Ascending aorta (tissue), 2 donors: ENCODE measurements at places on chromosomes 2 and 18. TPM values are rescaled to one million over a fixed set of nuclear protein-coding genes. Genes with fewer than 3 reads are reported as not detected.

VIT gene
- 8.1 TPM for total RNA-seq

RAX gene
- not detected for total RNA-seq

LHCGR gene
- not detected for total RNA-seq

ARMC9 gene
- 3.3 TPM for total RNA-seq

IL1F10 gene
- not detected for total RNA-seq

RFTN2 gene
- total RNA-seq, result 4.8 TPM

CPLX4 gene
- total RNA-seq, result not detected

BMP10 gene
- not detected for total RNA-seq

STPG4 gene
- total RNA-seq, result not detected

CD226 gene
- total RNA-seq, result 3.3 TPM

LRATD1 gene
- 5.7 TPM for total RNA-seq

ERBB4 gene
- total RNA-seq, result 1.7 TPM

SLC38A11 gene
- not detected for total RNA-seq

GRCh38 chr2:136248242-136248641 lies 130.3 kb upstream of the CXCR4 start:
- no peak overlapping the region for H3K27ac ChIP-seq
- no peak overlapping the region for H3K4me3 ChIP-seq
- H3K4me1 ChIP-seq, result no peaks in the 10 kb centered on the region
- no peaks in the 10 kb centered on the region for H3K36me3 ChIP-seq

- no peaks in the 10 kb centered on the region for H3K36me3 ChIP-seq
- H3K4me3 ChIP-seq, result no peak overlapping the region
- no peaks in the 10 kb centered on the region for H3K27me3 ChIP-seq
- no peak overlapping the region for H3K27ac ChIP-seq
These were observed 152.7 kb upstream of the ARHGAP28 start for GRCh38 chr18:6576718-6577375.

DNA sequence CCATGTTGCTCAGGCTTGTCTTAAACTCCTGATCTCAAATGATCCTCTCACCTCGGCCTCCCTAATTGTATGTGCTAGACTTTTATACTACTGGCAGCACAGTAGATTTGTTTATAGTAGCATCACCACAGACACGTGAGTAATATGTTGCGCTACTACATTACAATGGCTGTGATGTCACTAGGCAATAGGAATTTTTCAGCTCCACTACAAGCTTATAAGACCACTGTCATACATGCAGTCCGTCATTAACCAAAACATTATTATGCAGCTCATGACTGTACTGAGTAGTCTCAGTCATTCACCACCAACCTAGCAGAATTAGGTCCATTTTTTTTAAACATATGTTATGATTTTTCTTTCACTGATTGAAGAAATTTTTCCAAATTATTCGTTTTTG lies 398.9 kb downstream of the DCC start:
- no peaks in the 10 kb centered on the region for H3K4me1 ChIP-seq
- no peak for DNase-seq
- H3K27ac ChIP-seq, result no peak overlapping the region
- no peaks in the 10 kb centered on the region for H3K27me3 ChIP-seq

DNA sequence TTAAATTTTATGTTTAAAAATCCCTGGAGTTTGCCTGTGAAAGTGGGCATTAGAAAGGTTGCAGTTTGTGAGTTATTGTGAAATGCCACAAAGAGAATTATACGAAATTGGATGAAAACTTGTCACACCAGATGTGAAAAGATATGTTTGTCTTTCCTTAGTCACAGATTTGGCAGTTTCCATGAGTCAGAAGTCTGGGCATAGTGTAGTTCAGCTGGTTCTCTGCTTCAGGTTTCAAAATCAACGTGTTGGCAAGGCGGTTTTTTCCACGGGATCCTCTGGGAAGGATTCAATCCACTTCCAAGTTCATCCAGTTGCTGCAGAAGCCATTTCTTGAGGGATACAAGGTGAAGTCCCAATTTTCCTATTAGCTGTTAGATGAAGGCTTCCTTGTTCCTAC lies 658.0 kb upstream of the CDH2 start:
- H3K27ac ChIP-seq, result peak overlapping the region; percentile 59
- H3K27me3 ChIP-seq, result no peaks in the 10 kb centered on the region
- no peaks in the 10 kb centered on the region for H3K36me3 ChIP-seq
- no peak overlapping the region for H3K4me3 ChIP-seq
- H3K4me1 ChIP-seq, result no peaks in the 10 kb centered on the region

DNA sequence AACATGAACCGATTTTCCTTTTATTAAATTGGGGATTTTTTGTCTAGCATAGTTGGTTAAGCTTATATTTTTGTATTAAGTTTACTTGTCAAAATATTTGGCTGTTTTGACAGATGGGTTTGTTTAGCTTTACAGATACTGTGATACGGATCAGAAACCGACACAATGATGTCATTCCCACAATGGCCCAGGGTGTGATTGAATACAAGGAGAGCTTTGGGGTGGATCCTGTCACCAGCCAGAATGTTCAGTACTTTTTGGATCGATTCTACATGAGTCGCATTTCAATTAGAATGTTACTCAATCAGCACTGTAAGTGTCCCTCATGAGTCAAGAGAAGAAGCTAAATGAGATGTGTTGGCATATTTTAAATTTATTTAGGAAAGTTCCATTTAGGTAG lies 8.5 kb downstream of the PDK1 start:
- H3K36me3 ChIP-seq, result peaks cover 25% of the 10 kb centered on the region
- H3K27me3 ChIP-seq, result no peaks in the 10 kb centered on the region
- no peak overlapping the region for H3K27ac ChIP-seq
- no peak overlapping the region for H3K4me3 ChIP-seq

- DNase-seq, result no peak
- H3K36me3 ChIP-seq, result no peaks in the 10 kb centered on the region
- no peaks in the 10 kb centered on the region for H3K4me1 ChIP-seq
These were observed 51.1 kb downstream of the LONRF2 start for GRCh38 chr2:100271210-100271609.

GRCh38 chr2:110805894-110806452 lies 73.6 kb downstream of the ACOXL start:
- H3K4me3 ChIP-seq, result no peak overlapping the region
- H3K27ac ChIP-seq, result no peak overlapping the region
- no peaks in the 10 kb centered on the region for H3K27me3 ChIP-seq
- no peaks in the 10 kb centered on the region for H3K36me3 ChIP-seq
- no peaks in the 10 kb centered on the region for H3K4me1 ChIP-seq
- DNase-seq, result no peak

DNA sequence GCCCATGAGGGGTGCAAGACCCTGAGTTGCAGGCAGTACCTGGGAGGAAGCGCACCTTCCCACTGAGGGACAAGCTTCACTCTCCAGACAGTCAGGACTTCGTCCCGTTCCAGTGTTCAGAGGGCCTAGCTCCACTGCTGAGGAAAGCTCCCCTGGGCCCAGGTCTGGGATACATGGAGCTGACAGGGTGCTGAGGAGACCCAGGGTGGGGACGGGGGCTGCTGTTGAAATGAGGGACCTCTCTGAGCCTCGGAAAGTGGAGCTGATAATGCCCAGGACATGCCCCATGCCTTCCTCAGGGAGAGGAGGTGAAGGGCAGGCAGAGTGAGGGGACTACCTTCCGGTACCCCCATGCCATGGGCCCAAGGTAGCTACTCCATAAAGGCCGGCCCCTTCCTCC lies 169.2 kb upstream of the MYCN start:
- H3K4me1 ChIP-seq, result no peaks in the 10 kb centered on the region
- no peak overlapping the region for H3K4me3 ChIP-seq
- H3K36me3 ChIP-seq, result no peaks in the 10 kb centered on the region
- no peak overlapping the region for H3K27ac ChIP-seq
- no peaks in the 10 kb centered on the region for H3K27me3 ChIP-seq
- no peak for DNase-seq

DNA sequence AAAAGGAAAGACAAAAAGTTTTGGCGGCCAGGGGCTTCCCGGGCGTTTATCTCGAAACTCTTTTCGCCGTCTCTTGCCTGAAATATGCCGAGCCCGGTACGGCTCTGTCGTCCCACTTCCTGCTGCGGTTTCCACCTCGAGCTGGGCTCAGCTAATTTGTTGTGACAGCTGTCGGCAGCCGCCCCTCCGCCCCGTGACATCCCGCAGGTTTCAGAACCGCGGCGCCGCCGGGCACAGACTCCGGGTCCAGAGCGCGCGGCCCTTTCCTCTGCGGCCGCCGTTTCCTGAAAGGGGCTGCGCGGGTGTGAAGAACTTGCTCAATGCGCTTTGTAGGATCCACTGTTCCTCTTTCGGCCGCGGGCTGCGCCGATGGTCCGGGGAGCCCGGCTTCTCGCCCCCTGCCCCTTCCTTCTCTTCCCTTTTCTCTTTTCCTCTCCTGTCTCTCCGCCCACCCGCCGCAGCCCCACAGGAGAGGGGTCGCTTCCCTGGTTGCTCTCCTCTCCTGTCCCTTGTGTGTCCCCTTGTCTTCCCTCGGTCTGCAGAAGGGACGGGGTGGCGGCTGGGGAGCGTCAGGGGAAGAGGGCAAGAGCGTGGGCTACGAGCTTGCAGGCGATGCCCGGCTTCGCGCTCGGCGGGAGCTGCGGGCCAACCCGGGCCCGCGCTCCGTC lies 648 bp downstream of the ARID5A start:
- H3K36me3 ChIP-seq, result peaks cover 15% of the 10 kb centered on the region
- no peak for DNase-seq

DNA sequence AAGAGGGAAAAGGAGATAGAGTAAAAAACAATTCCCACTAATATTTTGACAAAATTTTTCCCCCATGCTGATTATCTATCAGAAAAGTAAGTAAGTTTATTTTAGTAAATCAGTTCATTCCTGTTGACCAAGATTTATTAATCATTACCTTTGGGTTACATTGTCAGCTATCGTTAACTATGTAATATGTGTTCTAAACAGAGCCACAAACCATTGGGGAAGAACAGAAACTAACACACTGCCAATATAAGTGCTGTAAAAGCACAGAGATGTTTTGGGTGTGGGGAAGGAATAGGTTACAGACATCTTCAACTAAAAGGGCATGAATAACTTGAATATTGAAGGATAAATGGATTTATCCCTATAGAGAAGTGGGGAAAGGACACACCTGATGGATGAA lies 42.5 kb upstream of the ACADL start:
- H3K4me1 ChIP-seq, result no peaks in the 10 kb centered on the region
- H3K4me3 ChIP-seq, result no peak overlapping the region
- no peak overlapping the region for H3K27ac ChIP-seq
- no peak for DNase-seq

DNA sequence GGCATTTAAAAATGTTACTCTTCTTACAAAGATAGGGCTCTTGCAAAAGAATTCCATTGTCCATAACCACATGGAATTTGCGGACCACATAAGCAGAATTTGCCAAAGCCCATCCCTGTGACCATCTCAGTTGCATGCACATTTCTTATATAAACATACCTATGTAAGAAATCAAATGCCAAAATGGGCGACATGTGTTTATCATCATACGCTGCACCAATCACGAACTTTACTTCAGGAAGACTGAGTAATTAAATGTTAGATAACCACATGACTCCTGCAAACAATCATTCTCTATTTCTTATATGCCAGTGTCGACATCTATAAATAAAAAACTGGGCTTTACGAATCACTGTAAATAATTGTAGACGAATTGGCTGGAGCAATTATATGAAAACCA lies 186.1 kb upstream of the RBMS1 start:
- H3K4me3 ChIP-seq, result no peak overlapping the region
- H3K4me1 ChIP-seq, result no peaks in the 10 kb centered on the region
- no peak for DNase-seq

GRCh38 chr2:95526360-95527341 lies 42.1 kb upstream of the TRIM43B start:
- H3K36me3 ChIP-seq, result peaks cover 12% of the 10 kb centered on the region
- H3K4me1 ChIP-seq, result no peaks in the 10 kb centered on the region
- H3K27ac ChIP-seq, result peak overlapping the region; percentile 21
- no peak for DNase-seq
- H3K27me3 ChIP-seq, result no peaks in the 10 kb centered on the region

GRCh38 chr18:58649966-58650816 lies 21.1 kb upstream of the MALT1 start:
- DNase-seq, result no peak
- no peaks in the 10 kb centered on the region for H3K36me3 ChIP-seq
- no peaks in the 10 kb centered on the region for H3K4me1 ChIP-seq
- H3K27me3 ChIP-seq, result no peaks in the 10 kb centered on the region
- H3K27ac ChIP-seq, result no peak overlapping the region
- no peak overlapping the region for H3K4me3 ChIP-seq

GRCh38 chr18:48962252-48962993 lies 11.7 kb upstream of the SMAD7 start:
- H3K4me3 ChIP-seq, result no peak overlapping the region
- H3K27me3 ChIP-seq, result no peaks in the 10 kb centered on the region
- H3K36me3 ChIP-seq, result no peaks in the 10 kb centered on the region

GRCh38 chr2:27051902-27052645 lies 606 bp downstream of the AGBL5 start:
- peaks cover 34% of the 10 kb centered on the region for H3K36me3 ChIP-seq
- no peaks in the 10 kb centered on the region for H3K27me3 ChIP-seq
- no peaks in the 10 kb centered on the region for H3K4me1 ChIP-seq
- peak overlapping the region; percentile 93 for H3K27ac ChIP-seq
- peak overlapping the region; percentile 71 for H3K4me3 ChIP-seq

DNA sequence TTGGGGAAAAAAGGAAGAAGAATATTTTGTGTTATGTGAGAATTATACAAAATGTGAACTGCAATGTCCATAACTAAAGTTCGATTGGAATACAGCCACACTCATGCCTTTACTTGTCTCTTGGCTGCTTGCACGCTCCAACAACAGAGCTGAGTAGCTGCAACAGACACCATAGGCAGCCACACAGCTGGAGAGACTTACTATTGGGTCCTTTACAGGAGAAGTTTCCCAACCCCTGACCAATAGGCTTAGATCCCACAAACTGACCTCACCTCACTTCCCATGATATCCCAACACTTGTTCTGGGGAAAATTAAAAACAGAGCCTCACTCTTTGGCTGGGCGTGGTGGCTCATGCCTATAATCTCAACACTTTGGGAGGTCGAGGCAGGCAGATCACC lies 213.8 kb downstream of the SH3BP4 start:
- no peak overlapping the region for H3K27ac ChIP-seq
- H3K4me1 ChIP-seq, result no peaks in the 10 kb centered on the region
- DNase-seq, result no peak
- no peak overlapping the region for H3K4me3 ChIP-seq
- no peaks in the 10 kb centered on the region for H3K27me3 ChIP-seq

GRCh38 chr2:12009323-12009905 lies 263.0 kb downstream of the LPIN1 start:
- H3K4me3 ChIP-seq, result no peak overlapping the region
- H3K27ac ChIP-seq, result no peak overlapping the region
- no peak for DNase-seq
- H3K4me1 ChIP-seq, result no peaks in the 10 kb centered on the region

- DNase-seq, result no peak
- H3K36me3 ChIP-seq, result no peaks in the 10 kb centered on the region
- no peaks in the 10 kb centered on the region for H3K27me3 ChIP-seq
- H3K4me3 ChIP-seq, result no peak overlapping the region
These were observed 28.2 kb upstream of the ATG16L1 start for GRCh38 chr2:233223059-233223894.

- DNase-seq, result no peak
- H3K4me3 ChIP-seq, result peak overlapping the region; percentile 50
- no peaks in the 10 kb centered on the region for H3K36me3 ChIP-seq
- peaks cover 3% of the 10 kb centered on the region for H3K4me1 ChIP-seq
- H3K27me3 ChIP-seq, result no peaks in the 10 kb centered on the region
These were observed 173.6 kb downstream of the BCL2 start for GRCh38 chr18:63145851-63146555.

- no peaks in the 10 kb centered on the region for H3K27me3 ChIP-seq
- DNase-seq, result no peak
- no peak overlapping the region for H3K27ac ChIP-seq
- H3K4me3 ChIP-seq, result no peak overlapping the region
These were observed 14.0 kb upstream of the MAPK4 start for GRCh38 chr18:50545936-50546335.
